ENCODE measurements at places on chromosomes 7 and 10. TPM values are rescaled to one million over a fixed set of nuclear protein-coding genes. Genes with fewer than 3 reads are reported as not detected.

GRCh38 chr10:86651631-86652331, 2.6 kb upstream of the OPN4 start:
- DNase-seq, result no peak

MOGAT3 gene
- not detected for total RNA-seq

- no peak for DNase-seq
Observed at GRCh38 chr10:88491314-88491713, 91.8 kb downstream of the RNLS start.

DNA sequence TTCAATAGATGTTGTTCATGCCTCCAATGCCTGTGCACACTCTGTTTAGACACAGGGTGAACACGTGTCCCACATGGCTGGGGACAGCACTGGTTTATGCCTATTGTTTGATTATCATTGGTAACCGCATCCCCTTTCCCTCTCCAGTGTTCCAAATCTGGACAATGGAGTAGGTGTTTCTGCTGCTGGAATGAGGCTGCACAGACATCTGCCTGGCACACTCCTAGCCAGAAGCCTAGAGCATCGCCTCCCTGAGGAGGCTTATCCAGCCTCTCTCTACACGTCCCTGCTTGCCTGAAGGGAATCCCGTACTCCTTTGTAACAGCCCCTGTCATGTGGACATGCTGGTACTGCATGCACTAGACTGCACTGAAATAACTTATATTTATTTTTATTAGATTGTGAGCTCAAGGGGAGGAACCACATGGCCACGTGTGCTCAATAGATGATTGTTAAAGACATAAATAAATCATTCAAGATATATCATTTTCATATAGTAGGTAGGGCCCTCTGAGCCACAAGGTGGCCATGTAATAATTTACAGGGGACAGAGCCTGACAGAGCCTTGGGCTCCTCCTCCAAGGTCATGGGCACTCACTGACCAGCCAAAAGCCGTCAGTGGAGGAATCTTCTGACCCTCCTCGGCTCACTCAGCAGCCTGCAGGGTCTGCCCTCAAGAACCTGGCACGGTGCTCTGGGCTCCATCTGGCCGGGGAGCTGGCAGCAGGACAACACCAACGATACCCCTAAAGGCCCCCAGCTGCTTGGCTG, 310.9 kb upstream of the ZNF32 start:
- no peak for DNase-seq

- peak; percentile 94 for DNase-seq
Observed at GRCh38 chr10:132489053-132489703, 48.4 kb upstream of the INPP5A start.

CARD11 gene
- 1.7 TPM for total RNA-seq

DNA sequence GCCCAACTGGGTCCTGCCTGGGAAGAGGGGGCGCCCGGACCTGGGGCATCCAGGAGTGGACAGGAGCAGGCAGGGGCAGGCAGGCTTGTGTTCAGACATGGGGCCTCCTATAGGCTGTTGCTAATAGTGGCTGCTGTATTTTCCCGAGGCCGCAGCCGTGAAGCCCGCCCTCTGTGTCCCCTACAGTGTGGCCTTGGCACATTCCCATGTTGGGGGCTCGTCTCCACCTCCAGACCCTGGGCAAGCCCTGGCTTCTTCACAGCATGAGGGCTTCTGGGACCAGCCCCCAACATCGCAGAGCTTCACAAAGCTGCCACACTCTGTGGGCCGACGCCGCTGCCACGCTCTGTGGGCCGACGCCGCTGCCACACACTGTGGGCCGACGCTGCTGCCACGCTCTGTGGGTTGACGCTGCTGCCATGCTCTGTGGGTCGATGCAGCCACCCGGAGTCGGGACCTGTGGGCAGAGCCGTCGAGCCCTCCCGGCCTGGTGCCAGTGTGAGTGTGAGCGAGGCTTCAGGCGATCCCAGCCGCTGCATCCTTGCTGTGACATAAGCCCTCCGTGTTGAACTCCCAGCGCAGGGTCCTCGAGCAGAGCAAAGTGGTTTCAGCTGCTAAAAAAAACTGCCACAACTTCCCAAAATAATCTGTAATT, 109.0 kb downstream of the INPP5A start:
- DNase-seq, result no peak

BAMBI gene
- total RNA-seq, result 17.0 TPM

DNA sequence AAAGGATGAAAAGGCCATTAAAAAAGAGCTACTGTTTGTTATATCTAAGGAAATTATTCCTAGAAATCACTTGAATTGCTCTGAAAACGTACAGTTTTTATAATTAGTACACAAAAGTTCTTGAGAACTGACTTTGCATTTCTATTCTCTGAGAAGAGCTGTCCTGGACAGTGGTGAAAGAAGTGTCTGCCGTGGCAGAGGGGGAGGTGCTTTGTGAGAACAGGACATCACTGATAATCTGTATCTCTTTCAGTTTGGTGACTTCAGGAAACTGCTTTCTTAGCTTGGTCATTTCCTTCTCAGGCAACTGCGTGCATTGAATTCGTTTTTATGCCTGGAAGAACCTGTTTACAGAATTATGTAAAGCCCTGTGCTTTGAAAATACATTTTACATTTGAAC, 52.1 kb downstream of the POLL start:
- DNase-seq, result no peak

TMEM213 gene
- not detected for total RNA-seq

- DNase-seq, result no peak
Observed at GRCh38 chr10:114282526-114282925, 43.5 kb downstream of the VWA2 start.

GPR85 gene
- 0.90 TPM for total RNA-seq

DNA sequence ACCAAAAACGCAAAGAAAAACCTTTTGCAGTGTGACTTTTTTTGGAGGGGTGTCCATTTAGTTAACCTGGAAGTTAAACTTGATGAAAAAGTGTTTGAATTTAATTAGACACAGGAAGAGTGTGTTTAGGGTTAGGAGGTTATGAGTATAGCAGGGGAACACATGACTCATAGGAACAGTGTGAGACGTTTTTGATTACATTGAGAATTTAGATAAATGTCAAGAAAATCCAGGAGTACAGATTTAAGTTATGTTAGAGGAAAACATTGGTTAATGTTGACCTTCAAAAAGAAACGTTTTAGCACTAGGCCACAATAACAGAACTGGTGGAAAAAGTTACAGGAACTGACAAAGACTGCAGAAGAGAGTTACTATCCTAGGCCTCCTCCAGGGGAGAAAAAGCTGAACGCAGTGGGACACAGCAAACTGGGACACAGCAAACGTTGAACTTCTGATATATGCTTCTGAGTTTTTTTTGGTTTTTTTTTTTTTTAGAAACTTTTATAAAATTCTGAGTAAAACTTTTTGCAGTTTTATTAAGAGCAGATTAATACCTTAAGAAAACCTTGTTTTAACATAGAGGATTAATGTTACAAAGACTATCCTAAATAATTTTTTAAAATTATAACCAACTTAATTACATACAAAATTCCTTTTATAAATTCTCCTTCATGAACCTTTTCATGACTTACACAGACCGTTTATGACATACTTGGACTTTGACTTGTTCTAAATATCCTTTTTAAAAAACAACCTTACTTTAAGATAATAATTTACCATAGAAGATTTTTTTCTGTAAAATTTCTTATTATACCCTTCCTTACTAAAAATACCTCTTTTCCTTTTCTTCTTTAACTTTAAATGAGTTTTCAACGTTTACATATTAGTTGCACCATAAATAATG, 22.2 kb downstream of the LANCL2 start:
- DNase-seq, result no peak

FAM180A gene
- total RNA-seq, result 0.27 TPM

GRCh38 chr10:120833222-120833928, 17.8 kb upstream of the WDR11 start:
- no peak for DNase-seq

- no peak for DNase-seq
Observed at GRCh38 chr7:94698275-94698674, 42.3 kb upstream of the SGCE start.

GRCh38 chr10:117948493-117948892, 98.2 kb downstream of the RAB11FIP2 start:
- DNase-seq, result no peak

IFIT2 gene
- total RNA-seq, result 3.3 TPM

- DNase-seq, result no peak
Observed at GRCh38 chr7:105131033-105131656, 117.1 kb downstream of the KMT2E start.

GRCh38 chr7:28435732-28436378, 23.5 kb downstream of the CREB5 start:
- no peak for DNase-seq

Data from chondrocyte (in vitro differentiated cells).